ENCODE measurements at places on chromosomes 13 and 19.

- no peak for DNase-seq
Observed at GRCh38 chr19:12884926-12885748, 1.9 kb downstream of the KLF1 start.

DNA sequence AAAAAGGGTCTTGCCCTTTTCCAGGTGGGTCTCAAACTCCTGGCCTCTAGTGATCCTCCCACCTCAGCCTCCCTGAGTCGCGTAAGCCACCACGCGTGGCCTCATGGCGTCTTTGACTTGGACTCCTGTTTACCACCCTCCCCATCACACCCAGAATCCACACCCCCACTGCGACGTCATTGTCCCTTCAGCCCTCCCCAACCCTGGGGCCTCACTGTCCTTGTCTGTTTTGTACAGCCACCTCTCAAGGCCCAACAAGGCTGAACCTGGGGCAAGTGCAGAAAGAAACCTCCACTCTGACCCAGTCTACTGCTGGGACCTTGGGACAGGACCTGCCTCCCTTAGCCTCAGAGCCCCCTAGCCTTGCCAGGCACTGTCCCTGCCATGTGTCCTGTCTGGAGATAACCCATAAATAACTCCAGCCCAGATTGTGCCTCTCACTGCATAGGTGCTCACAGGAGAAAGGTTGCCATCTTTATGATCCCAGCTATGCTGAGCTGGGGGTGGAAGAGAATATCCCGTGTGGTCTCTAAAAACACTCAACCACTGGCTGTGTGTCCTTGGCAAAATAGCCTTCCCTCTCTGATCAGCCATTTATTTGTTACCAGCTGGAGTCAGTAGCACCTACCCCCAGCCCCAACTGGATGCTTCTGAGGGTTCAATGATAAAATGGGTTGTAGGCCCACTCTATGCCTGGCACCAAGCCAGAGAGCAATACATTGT is 1.8 kb upstream of the IFI30 start:
- DNase-seq: no peak

- no peak for DNase-seq
Observed at GRCh38 chr13:79466872-79467271, 14.1 kb upstream of the NDFIP2 start.

- DNase-seq: no peak
Observed at GRCh38 chr19:33193865-33194362, at the start of gene LRP3. LRP3 (plus strand) TSS chr19:33194330; CDS start chr19:33194786, 456 bp downstream.

GRCh38 chr19:17865364-17866311 is 5.9 kb downstream of the RPL18A start:
- peak; percentile 54 for DNase-seq

DNA sequence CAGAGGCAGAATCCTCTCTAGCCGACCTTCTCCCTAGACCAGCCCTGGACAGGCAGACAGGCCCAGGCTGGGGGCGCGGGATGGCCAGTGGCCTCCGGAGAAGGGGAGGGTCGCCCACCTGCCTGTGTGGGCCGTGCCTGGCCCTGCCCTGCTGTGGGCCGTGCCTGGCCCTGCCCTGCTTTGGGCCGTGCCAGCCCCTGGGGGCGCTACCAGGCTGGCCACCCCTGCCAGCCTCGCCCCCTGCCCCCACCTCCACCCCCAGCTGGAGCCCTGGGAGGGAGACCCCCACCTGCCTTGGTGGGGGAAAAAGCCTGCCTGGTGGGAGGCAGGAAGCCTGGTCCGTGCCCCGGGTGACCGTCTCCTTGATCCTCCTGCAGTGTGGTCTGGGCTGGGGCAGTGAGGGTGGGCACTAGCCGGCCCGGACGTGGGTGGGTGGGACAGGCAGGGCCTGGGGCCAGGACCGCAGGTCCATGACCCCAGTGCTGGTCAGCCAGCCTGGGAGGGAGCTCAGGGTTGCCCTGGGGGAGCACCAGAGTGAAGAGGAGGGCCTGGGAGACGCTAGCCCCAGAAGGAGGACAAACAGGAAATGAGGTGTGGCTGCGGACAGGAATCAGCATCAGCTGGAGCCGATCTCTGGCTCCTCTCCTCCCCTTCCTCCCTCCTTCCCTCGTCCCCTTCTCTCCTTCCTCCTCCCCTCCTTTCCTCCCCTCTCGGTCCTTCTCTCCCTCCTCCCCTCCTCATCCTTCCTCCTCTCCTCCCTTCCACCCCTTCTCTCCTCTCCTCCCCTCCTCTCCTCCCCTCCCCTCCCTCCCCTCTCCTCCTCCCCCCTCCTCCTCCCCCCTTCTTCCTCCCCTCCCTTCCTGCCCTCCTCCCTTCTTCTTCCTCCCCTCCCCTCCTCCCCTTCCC is 5.1 kb upstream of the MKNK2 start:
- peak; percentile 67 for DNase-seq

DNA sequence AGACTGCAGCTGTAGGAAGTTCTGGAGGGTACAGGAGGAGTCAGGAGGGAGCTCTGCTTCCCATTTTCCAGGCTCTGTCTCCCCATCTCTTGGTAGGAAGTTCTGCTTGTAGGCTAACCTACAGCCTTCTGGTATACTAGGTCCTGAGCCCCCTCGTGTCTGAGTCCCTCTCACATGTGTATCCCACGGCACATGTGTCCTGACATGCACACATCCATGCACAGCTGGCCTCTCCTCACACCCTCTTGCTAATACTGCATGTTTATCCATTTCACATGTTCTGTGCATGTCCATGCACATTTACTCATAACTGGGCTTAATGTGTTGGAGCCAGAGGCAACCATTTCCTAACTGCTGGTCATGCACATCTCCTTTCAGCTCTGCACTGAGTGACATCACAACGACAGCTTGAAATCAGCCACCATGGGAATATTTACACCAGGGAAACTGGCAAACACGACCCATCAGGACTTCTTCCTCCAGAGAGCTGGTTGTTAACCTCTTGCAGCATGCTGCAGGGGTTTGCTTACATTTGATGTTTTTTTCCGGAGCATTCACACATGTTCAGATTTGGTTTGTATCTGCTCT is 3.0 kb downstream of the CD209 start:
- no peak for DNase-seq

GRCh38 chr19:1017115-1017905 is 3.6 kb downstream of the TMEM259 start:
- DNase-seq: peak; percentile 56

GRCh38 chr13:112756967-112757758 is 67.3 kb downstream of the ATP11A start:
- DNase-seq: no peak

DNA sequence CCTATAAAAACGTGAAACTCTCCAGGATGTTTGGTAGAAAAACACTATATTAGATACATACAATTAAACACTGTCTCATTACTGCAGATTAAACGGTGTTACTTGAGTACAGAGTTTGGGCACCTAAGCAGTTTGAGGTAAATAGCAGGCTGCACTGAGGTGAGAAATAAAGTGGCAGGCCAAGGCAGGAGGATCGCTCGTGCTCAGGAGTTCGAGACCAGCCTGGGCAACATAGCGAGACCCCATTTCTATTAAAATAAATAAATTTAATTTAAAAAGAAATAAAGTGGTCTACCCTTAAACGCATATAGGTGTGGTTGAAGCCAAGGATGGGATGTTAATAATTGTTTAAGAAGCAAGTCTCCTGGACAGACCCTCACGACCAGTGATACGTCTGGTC is 1.2 kb downstream of the PSPC1 start:
- no peak for DNase-seq

- no peak for DNase-seq
Observed at GRCh38 chr19:40776364-40776763, 1.0 kb downstream of the MIA start.

GRCh38 chr19:39223703-39224279 is 19.7 kb upstream of the SYCN start:
- DNase-seq: no peak

DNA sequence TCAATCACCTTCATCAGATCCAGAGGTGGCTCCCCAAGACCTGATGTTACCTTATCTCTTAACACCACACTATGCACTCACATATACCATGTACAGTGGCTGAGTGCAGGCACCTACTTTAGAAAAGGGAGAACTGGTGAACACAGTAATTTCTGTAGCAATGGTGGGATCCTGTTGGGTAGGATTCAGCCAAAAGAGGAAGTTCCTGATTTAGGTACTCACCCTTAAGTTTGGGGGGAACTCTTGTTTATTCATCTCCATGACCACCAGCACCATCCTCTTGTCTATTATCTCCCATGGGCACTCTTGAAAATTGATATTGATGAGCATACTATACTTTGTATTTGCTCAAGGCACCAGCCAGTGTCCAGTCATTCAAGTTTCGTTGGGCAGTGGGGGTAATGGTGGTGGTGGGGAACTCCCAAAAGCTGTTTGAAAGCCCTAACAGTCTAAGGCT is 324.4 kb downstream of the LMO7 start:
- DNase-seq: no peak

GRCh38 chr19:11204943-11205349 is 7.6 kb upstream of the KANK2 start:
- peak; percentile 43 for DNase-seq

DNA sequence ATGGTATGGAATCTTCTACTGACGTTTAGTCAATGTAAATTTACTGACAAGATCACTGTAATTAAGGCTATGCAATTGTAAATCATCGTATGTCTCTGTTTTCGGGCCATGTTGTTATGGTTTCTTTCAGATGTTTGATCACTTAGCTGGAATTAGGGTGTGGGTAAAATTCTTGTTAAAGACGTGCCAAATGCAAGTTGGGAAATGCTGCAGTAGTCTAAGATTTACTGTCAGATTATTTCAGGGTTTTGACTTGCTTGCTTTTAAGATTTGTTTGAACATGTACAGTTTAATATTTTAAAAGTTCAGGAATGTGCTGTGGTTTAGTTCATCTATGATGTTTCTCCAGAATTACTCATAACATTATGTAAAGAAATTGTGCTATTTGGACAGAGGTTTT is 10.8 kb downstream of the NDFIP2 start:
- peak; percentile 31 for DNase-seq

- no peak for DNase-seq
Observed at GRCh38 chr13:51814071-51814470, 10.1 kb upstream of the DHRS12 start.

- no peak for DNase-seq
Observed at GRCh38 chr13:34258646-34259386, 440.9 kb downstream of the RFC3 start.

DNA sequence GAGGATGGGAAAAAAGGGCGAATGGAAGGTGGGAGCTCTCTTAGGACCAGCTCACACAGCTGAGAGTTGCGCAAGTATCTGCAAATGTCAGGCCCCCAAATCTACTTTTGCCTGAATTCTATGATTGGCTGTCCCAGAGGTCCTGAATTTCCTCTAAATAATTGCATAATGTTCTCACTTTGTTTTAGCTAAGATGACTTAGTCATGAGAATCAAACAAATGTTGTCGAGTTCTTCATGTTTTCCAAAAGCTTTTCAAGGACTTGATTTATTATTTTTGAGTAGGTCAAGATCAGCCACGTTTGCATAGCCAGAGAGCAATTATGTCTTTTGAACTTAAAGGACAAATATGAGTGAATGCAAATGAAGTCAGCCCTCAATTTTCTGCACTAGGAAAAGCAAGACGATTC is 246.6 kb upstream of the MAB21L1 start:
- no peak for DNase-seq

DNA sequence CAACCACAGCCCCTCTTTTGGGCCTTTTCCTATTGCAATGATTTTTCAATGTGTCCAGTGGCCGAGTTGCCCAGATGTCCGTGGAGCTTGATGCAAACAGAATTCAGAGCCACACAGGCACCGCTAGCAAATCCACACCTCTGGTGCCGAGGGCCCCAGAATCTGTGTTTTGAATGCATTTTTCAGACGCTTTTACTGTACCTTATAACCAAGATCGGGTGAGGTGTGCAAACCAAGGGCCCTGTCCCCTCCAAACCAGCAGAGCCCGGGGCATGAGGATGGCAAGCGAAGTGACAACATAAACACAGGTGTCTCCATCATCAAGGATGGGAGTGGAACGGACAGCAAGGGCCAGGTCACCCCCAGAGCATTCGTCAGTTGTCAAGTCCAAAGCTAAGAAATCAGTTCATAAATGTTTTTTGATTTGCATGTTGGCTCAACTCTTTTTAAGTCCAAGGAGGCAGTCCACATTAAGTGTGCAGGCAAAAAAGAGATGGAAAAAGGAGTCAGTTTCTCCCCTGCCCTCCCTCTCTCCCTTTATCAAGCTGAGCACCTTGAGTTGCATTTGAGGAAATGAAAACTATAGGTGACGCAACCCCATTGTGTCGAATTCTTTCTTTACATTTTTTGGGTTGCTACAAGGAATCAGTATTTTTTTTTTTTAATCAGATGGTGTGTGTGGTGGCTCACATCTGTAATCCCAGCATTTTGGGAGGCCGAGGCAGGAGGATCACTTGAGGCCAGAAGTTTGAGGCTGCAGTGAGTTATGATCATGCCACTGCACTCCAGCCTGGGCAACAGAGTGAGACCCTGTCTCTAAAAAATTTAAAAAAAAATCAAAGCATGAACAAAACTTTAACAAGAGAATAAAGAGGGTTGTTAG is 2.9 kb downstream of the CCDC8 start:
- no peak for DNase-seq

- no peak for DNase-seq
Observed at GRCh38 chr13:28864544-28864943, 44.4 kb downstream of the MTUS2 start.

DNA sequence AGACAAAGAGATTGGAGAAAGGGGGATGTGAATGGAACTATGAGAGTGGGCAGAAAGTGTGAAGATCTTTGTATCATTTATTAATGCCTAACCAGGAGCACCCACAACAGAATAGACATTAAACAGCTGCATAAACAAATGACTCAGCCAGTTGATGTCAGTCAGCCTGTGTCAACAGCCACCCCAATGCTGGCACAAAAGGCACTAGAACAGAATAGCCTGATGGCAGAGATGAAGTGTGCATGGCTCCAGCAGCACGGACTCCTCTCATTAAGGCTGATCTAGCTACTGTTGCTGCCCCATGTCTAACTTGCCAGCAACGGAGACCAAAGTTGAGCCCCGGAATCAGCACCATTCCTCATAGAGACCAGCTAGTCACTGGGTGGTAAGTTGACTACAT is 7.8 kb downstream of the CPB2 start:
- DNase-seq: no peak
